T-helper 9 cell (primary cell): ENCODE measurements at places on chromosomes 1 and 21.

DNA sequence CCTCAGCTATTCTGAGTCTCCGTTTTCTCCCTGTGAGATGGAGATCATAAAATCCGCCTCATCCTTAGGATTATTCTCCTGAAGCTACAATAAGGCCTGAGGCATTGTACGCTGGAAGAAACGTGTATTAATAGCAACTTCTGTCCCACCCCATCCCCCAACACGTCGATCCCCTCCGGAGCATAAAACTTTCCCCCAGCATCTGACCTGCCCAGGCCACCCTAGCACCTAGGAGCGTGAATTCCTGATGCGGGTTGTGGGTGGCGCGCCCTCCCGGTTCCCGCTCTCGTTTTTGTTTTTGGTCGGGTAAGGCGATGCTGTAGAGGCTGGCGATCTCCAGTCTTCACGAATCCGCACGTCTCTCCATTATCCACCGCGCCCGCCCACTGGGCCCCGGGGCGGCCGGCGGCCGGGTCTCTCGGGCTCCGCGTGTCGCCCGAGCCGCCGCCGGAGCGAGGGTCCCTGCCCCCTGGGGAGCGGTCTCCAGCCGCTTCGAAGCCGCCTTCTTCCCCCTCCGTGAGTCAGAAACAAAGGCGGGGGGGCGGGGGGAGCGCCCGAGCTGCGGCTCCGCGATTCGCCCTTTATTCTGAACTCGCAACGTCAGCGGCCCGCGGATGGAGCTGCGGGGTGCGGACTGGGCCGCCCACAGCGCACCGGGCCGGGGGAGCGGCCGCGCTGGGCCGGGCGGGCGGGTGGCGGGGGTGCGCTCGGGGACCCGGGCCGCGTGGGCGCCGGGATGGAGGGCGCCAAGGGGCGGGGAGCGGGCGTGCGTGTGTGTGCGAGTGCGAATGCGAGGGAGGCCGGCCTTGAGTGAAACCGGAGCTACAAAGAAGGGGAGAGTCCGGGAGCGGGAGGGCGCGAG lies at the start of gene PLEKHO1:
PLEKHO1 (plus strand) TSS at position 646 of the 862 bp plus-strand sequence. CDS start 342 bp downstream, outside the sequence.
- DNase-seq, result peak; percentile 85

DNA sequence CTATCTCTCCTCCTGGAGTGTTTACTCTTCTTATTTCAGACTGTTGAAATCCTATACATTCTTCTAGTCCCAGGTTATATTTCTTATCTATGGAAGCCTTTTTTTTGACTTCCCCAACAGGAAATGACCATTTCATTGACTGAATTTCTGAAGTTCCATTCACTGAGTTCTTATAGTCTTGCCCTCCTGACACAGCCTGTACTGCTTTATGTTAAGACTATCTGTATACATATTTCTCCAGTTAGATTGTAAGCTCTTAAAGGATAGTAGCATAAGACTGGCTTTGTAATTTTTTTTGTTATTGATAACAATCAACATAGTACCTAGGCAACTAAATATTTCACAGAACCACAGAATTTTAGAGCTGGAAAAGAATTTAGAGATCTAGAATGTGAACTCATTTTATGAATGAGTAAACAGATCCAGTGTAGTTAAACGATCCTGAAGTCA lies 14.9 kb upstream of the MACF1 start:
- DNase-seq, result no peak

DNA sequence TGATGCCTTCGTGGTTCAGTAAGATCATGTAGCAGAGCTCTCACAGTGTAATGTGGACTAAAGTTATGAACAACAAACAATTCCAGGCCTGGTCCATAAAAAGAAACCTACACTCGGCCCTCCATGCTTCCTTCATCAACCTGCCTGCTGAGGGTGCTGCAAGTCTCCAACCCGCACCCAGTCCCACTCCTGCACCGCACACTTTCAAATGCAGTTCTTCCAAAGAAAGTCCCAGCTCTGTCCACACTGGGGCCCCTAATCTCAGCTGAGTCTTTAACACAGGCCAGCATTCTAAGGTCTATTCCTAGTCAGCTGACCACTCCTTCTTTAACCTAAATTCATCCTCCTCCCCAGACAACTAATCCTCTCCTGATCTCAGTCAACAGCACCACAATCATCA lies 71.5 kb upstream of the NR5A2 start:
- no peak for DNase-seq

DNA sequence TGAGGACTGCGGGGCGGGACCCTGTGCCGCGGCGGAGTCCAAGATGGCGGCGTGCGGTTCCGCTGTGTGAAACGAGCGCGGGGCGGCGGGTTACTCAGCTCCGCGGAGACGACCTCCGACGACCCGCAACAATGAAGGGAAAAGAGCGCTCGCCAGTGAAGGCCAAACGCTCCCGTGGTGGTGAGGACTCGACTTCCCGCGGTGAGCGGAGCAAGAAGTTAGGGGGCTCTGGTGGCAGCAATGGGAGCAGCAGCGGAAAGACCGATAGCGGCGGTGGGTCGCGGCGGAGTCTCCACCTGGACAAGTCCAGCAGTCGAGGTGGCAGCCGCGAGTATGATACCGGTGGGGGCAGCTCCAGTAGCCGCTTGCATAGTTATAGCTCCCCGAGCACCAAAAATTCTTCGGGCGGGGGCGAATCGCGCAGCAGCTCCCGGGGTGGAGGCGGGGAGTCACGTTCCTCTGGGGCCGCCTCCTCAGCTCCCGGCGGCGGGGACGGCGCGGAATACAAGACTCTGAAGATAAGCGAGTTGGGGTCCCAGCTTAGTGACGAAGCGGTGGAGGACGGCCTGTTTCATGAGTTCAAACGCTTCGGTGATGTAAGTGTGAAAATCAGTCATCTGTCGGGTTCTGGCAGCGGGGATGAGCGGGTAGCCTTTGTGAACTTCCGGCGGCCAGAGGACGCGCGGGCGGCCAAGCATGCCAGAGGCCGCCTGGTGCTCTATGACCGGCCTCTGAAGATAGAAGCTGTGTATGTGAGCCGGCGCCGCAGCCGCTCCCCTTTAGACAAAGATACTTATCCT lies 430 bp downstream of the RBM15 start:
- DNase-seq, result peak; percentile 47
